ENCODE measurements at places on chromosomes 11 and 22. TPM values are rescaled to one million over a fixed set of nuclear protein-coding genes. Genes with fewer than 3 reads are reported as not detected.

Gene DTX4
- 3.7 TPM for total RNA-seq

Gene NFAM1
- total RNA-seq = not detected

Gene PRSS23
- total RNA-seq = 385 TPM

Gene LSP1
- 1.7 TPM for total RNA-seq

Gene OR51M1
- total RNA-seq = not detected

Gene DAGLA
- 7.4 TPM for total RNA-seq

Gene MRPL11
- 92.8 TPM for total RNA-seq

Gene CCDC116
- total RNA-seq = not detected

Gene ACTN3
- 0.10 TPM for total RNA-seq

Gene OR52I2
- total RNA-seq = not detected

Gene TMEM132A
- 138 TPM for total RNA-seq

Gene RRAS2
- 56.1 TPM for total RNA-seq

Gene SYT12
- 19.0 TPM for total RNA-seq

Gene VSTM5
- not detected for total RNA-seq

Gene POU2AF3
- total RNA-seq = 1.8 TPM

Gene OR52B6
- total RNA-seq = not detected

Gene SNX15
- total RNA-seq = 25.4 TPM

Gene HORMAD2
- total RNA-seq = not detected

Gene CRYBB1
- not detected for total RNA-seq

Gene USP28
- 18.3 TPM for total RNA-seq

Gene OR51E2
- total RNA-seq = not detected

Gene OTUB1
- total RNA-seq = 124 TPM

Gene FXYD6
- 0.55 TPM for total RNA-seq
